ENCODE measurements at places on chromosomes 13 and 19. TPM values are rescaled to one million over a fixed set of nuclear protein-coding genes. Genes with fewer than 3 reads are reported as not detected.

USE1 gene
- 19.3 TPM for total RNA-seq

ARRDC2 gene
- total RNA-seq = 13.3 TPM

PEAK3 gene
- 0.32 TPM for total RNA-seq

HTR2A gene
- not detected for total RNA-seq

GNG7 gene
- total RNA-seq = 1.7 TPM

COL4A2 gene
- total RNA-seq = 11.9 TPM

GRCh38 chr13:19057588-19058340, 123.9 kb downstream of the TUBA3C start:
- no peaks in the 10 kb centered on the region for H3K27me3 ChIP-seq
- H3K4me3 ChIP-seq = no peak overlapping the region
- no peak for DNase-seq
- H3K4me1 ChIP-seq = no peaks in the 10 kb centered on the region

DNA sequence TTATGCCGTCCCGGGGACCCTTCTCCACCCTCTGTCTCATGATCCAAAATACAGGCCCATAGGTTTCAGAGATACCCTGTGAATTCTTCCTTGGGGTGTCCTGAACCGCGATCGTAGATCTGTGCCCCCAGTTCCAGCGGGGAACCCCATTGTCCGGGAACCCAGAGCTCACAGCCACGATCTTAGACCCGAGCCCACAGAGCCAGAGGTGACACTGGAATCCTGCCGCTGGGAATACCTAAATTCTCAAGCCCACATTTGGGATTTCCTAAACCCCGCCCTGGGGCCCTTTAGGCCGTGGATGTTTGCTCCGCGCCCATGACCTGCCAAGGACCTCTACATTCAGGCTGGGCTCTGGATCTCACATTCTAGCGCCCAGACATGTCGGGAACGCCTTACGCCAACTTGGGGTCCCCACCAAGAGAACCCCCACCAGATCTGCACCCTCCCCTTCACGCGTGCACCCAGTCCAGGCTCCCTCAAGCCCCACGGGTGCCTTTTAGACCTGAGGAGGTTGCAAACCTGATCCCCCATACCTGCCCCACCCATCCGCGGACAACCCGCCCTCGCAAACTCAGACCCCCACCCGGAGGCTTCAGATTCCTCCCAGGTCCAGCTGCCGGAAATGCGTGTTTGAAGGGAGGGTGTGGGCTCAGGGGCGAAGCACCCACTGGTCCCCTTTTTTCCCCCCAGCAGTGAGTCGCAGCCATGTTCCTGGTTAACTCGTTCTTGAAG, 605 bp downstream of the CAPNS1 start:
- peaks cover 26% of the 10 kb centered on the region for H3K4me1 ChIP-seq
- peak overlapping the region; percentile 68 for H3K4me3 ChIP-seq
- H3K27ac ChIP-seq = peak overlapping the region; percentile 99
- peaks cover 9% of the 10 kb centered on the region for H3K36me3 ChIP-seq

GRCh38 chr19:17300992-17301619, 2.1 kb downstream of the ABHD8 start:
- no peak overlapping the region for H3K27ac ChIP-seq
- no peak for DNase-seq
- H3K36me3 ChIP-seq = peaks cover 26% of the 10 kb centered on the region
- H3K4me3 ChIP-seq = no peak overlapping the region
- H3K4me1 ChIP-seq = peaks cover 17% of the 10 kb centered on the region

GRCh38 chr19:49799798-49800376, 13.2 kb downstream of the FUZ start:
- no peak overlapping the region for H3K4me3 ChIP-seq
- DNase-seq = no peak

DNA sequence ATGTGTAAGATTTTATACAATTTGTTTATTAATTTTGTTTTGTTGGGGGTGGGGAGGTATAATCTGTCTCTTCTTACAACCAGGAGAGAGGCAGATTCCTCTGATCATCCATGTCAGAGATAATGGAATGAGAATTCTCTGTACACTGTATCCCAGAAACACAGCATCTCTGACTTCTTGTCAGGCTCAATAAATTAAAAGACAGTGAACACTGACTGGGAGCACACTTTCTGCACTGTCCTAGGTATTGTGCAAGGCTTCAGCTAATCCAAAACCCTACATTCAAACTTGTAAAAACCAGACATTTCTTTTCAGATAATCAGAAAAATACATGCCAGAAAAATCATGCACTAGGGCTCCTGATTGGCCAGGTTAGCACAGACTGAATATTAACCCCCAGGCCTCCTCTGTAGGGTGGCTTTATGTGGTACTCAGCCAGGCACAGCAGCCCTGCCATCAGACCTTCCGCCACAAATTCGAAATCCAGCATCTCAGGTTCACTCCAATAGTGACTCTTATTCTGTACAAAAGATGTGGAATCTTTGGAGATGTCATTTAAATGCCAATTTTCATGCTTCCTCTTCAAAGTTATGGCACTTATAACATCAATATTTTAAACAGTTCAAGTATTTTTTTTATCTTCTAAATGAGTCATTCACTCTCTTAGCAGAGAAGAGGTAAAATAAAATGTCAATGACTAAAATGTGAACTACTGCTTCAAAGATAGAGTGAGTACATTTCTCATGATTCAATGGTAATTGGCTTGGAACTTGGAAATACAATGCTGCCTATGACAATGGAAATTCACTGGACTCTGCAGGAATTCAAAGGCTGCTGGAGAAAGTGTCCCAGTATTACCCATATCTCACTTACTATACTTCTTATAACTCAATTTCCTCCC, 211.5 kb downstream of the KLF12 start:
- no peaks in the 10 kb centered on the region for H3K27me3 ChIP-seq
- no peaks in the 10 kb centered on the region for H3K36me3 ChIP-seq
- H3K4me1 ChIP-seq = no peaks in the 10 kb centered on the region
- DNase-seq = no peak
- H3K4me3 ChIP-seq = no peak overlapping the region

DNA sequence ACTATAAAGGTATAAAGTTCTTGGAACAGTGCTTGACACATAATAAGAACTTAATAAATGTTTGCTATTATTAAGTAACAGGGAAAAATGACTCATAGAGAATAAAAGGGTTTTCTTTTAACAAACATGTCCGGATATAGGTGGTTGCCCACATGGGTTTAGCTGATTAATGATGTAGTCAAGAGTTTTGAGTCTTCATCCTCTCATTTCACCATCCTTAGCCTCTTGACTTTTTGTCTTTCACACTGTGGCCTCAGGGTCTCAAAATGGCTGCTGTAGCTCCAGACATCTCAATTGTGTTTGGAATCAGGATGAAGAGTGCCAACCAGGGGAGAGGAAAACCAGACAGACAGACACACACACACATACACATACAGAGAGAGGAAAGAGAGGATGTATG, 97.9 kb downstream of the HSPH1 start:
- H3K4me1 ChIP-seq = peaks cover 5% of the 10 kb centered on the region
- no peak for DNase-seq
- H3K4me3 ChIP-seq = no peak overlapping the region
- H3K27me3 ChIP-seq = no peaks in the 10 kb centered on the region
- H3K36me3 ChIP-seq = no peaks in the 10 kb centered on the region

DNA sequence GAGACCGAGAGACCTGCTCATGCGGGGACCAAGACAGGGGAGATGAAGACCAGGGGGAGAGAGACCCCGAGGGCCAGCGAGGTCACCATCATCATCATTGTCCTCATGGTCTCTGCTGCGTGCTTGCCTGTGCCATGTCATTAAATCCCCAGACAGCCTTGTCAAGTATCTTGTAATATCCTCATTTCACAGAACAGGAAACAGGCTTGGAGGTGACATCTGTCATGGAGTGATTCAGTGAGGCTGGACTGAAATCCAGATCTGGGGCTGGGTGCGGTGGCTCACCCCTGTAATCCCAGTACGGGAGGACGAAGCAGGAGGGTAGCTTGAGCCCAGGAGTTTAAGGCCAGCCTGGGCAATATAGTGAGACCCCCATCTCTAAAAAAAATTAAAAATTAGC, 5.9 kb upstream of the NANOS2 start:
- H3K27me3 ChIP-seq = no peaks in the 10 kb centered on the region
- no peak overlapping the region for H3K27ac ChIP-seq
- H3K4me1 ChIP-seq = no peaks in the 10 kb centered on the region
- DNase-seq = no peak

GRCh38 chr19:12092956-12093355, 28.4 kb downstream of the ZNF844 start:
- no peak overlapping the region for H3K27ac ChIP-seq
- no peaks in the 10 kb centered on the region for H3K4me1 ChIP-seq
- DNase-seq = no peak
- no peaks in the 10 kb centered on the region for H3K36me3 ChIP-seq
- H3K4me3 ChIP-seq = peak overlapping the region; percentile 57

GRCh38 chr13:105035092-105035491, 1500.4 kb downstream of the EFNB2 start:
- H3K36me3 ChIP-seq = no peaks in the 10 kb centered on the region
- DNase-seq = no peak
- H3K4me3 ChIP-seq = no peak overlapping the region
- H3K27ac ChIP-seq = no peak overlapping the region

- H3K4me1 ChIP-seq = no peaks in the 10 kb centered on the region
- no peak overlapping the region for H3K27ac ChIP-seq
- H3K36me3 ChIP-seq = no peaks in the 10 kb centered on the region
- DNase-seq = no peak
These were observed 41.8 kb upstream of the PNMA8B start for GRCh38 chr19:46537136-46538097.

DNA sequence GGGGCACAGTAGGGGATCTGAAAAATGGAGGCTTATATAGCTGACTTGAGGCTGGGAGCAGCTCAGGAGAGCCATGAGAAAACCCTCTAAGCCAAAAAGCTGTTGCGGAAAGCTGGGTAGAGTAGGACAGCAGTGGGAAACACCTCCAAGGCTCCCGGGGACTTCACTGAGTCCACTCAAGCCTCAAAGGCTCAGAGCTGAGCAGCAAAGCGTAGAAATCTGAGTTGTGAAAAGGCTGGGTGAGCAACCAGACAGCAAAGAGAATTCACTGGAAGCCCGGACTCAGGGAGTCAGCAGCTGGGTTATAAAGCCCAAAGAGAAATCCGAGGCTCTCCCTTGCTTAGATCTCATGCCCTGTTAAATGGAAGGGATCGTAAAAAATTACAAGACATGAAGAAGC, 905.0 kb downstream of the EFNB2 start:
- H3K27me3 ChIP-seq = no peaks in the 10 kb centered on the region
- no peaks in the 10 kb centered on the region for H3K36me3 ChIP-seq
- H3K4me1 ChIP-seq = peaks cover 9% of the 10 kb centered on the region
- DNase-seq = no peak
- no peak overlapping the region for H3K27ac ChIP-seq

DNA sequence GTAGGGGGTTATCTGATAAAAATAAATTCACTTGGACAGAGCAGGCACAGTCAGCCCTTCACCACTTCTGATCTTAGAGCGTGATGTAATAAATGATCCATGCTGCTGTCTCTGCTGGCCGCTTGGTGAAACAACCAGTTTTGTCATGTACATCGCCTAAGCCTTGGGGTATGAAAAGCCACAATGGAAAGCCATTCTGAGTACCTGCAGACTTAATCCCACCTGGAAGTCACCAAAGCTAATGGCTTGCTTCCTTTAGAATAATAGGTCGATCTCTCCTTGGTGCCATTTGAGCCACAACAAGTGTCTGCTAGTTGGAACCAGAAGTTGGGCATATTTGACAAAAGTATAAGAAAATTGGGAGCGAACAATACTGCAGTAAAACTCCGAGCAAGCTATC, 1649.7 kb upstream of the SPRY2 start:
- DNase-seq = no peak
- no peak overlapping the region for H3K27ac ChIP-seq
- H3K27me3 ChIP-seq = no peaks in the 10 kb centered on the region
- no peaks in the 10 kb centered on the region for H3K4me1 ChIP-seq

- no peaks in the 10 kb centered on the region for H3K36me3 ChIP-seq
- peaks cover 25% of the 10 kb centered on the region for H3K4me1 ChIP-seq
- DNase-seq = peak; percentile 72
- H3K27ac ChIP-seq = peak within 1 kb of the TSS; percentile 92
These were observed at the start of gene MFSD12 for GRCh38 chr19:3557461-3558248. Gene MFSD12 (minus strand): TSS chr19:3557586. CDS start chr19:3557403, 183 bp downstream.

- no peak overlapping the region for H3K4me3 ChIP-seq
- H3K4me1 ChIP-seq = peaks cover 26% of the 10 kb centered on the region
- no peak overlapping the region for H3K27ac ChIP-seq
These were observed 233.7 kb downstream of the COG6 start for GRCh38 chr13:39888865-39889810.

DNA sequence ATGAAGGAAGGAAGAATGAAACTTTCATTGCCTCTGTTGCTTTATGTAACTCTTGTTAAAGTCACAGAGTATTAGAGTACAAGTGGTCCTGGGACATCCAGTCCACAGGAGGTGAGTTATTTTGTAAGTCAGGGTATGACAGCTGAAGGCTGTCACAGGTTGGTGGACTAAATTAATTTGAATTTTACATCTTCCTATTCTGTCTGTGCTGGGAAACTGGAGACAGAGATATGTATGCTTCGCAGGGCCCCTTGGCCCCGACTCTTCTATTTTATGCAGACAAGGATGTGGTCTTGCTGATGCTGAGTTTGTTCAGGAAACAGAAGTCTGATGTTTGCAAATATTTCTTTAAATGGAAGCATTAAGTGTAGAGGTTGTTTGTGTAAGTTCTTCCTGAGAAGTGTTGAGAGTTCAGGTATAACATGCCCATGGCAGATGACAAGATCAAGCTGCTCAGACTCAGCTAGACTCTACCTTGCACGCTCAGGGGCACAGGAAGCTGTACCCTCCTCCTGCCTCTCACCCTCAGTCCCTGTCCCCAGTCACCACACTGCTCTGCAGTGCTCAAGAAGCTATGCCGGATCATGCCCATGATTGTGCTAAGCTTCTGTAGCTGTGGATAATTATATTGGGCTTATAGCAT, 23.4 kb downstream of the RASL11A start:
- no peaks in the 10 kb centered on the region for H3K36me3 ChIP-seq
- H3K27ac ChIP-seq = no peak overlapping the region
- H3K4me3 ChIP-seq = no peak overlapping the region
- no peak for DNase-seq

GRCh38 chr19:42596391-42597072, 1.8 kb upstream of the CEACAM8 start:
- no peak overlapping the region for H3K4me3 ChIP-seq
- DNase-seq = no peak
- H3K4me1 ChIP-seq = no peaks in the 10 kb centered on the region
- H3K36me3 ChIP-seq = no peaks in the 10 kb centered on the region

- H3K4me1 ChIP-seq = peaks cover 17% of the 10 kb centered on the region
- H3K27me3 ChIP-seq = no peaks in the 10 kb centered on the region
- no peaks in the 10 kb centered on the region for H3K36me3 ChIP-seq
These were observed 3.7 kb downstream of the FUZ start for GRCh38 chr19:49809160-49809940.
